Progenitor cell of endocrine pancreas (in vitro differentiated cells): ENCODE measurements at places on chromosomes 12 and 14.

- H3K4me1 ChIP-seq: no peaks in the 10 kb centered on the region
- no peaks in the 10 kb centered on the region for H3K27me3 ChIP-seq
- no peak overlapping the region for H3K4me3 ChIP-seq
- H3K36me3 ChIP-seq: peaks cover 14% of the 10 kb centered on the region
- no peak for DNase-seq
- no peak overlapping the region for H3K27ac ChIP-seq
These were observed 42.3 kb upstream of the MMP17 start for GRCh38 chr12:131785763-131786330.

GRCh38 chr12:8855891-8856290 lies 33.5 kb downstream of the A2ML1 start:
- DNase-seq: no peak
- no peak overlapping the region for H3K27ac ChIP-seq
- no peak overlapping the region for H3K4me3 ChIP-seq
- H3K27me3 ChIP-seq: no peaks in the 10 kb centered on the region

GRCh38 chr14:67251573-67252226 lies 10.5 kb downstream of the PALS1 start:
- peaks cover 1% of the 10 kb centered on the region for H3K36me3 ChIP-seq
- H3K4me1 ChIP-seq: peaks cover 8% of the 10 kb centered on the region

DNA sequence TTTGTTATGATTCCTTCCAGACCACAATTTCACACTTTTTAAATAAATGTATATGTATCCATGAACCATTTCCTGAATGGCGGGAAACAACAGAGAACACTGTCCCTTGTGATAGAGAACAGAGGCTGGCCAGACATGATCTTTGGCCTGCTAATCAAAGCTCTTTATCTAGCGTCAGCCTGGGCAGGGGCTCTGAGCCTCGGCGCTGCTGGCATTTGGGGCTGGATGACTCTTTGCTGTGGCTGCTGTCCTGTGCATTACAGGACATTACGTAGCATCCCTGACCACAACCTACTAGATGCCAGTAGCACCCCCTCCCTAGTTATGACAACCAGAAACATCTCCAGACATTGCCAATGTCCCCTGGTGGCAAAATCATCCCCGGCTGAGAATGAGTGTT lies 77.7 kb downstream of the DNAH10 start:
- no peak for DNase-seq
- no peaks in the 10 kb centered on the region for H3K36me3 ChIP-seq
- H3K27ac ChIP-seq: no peak overlapping the region
- peaks cover 4% of the 10 kb centered on the region for H3K27me3 ChIP-seq
- H3K4me1 ChIP-seq: no peaks in the 10 kb centered on the region
- H3K4me3 ChIP-seq: no peak overlapping the region

- no peaks in the 10 kb centered on the region for H3K36me3 ChIP-seq
- DNase-seq: no peak
- H3K4me3 ChIP-seq: no peak overlapping the region
- no peak overlapping the region for H3K27ac ChIP-seq
- H3K4me1 ChIP-seq: peaks cover 5% of the 10 kb centered on the region
These were observed 4.6 kb downstream of the KIF26A start for GRCh38 chr14:104142946-104143470.

- no peaks in the 10 kb centered on the region for H3K27me3 ChIP-seq
- no peak overlapping the region for H3K4me3 ChIP-seq
- peaks cover 9% of the 10 kb centered on the region for H3K36me3 ChIP-seq
- H3K27ac ChIP-seq: no peak overlapping the region
- no peak for DNase-seq
- H3K4me1 ChIP-seq: peaks cover 34% of the 10 kb centered on the region
These were observed 4.1 kb downstream of the SERPINA1 start for GRCh38 chr14:94384342-94384741.

- H3K27ac ChIP-seq: no peak overlapping the region
- no peak overlapping the region for H3K4me3 ChIP-seq
- DNase-seq: no peak
- no peaks in the 10 kb centered on the region for H3K36me3 ChIP-seq
- H3K27me3 ChIP-seq: no peaks in the 10 kb centered on the region
- no peaks in the 10 kb centered on the region for H3K4me1 ChIP-seq
These were observed 188.0 kb upstream of the E2F7 start for GRCh38 chr12:77253321-77253720.

DNA sequence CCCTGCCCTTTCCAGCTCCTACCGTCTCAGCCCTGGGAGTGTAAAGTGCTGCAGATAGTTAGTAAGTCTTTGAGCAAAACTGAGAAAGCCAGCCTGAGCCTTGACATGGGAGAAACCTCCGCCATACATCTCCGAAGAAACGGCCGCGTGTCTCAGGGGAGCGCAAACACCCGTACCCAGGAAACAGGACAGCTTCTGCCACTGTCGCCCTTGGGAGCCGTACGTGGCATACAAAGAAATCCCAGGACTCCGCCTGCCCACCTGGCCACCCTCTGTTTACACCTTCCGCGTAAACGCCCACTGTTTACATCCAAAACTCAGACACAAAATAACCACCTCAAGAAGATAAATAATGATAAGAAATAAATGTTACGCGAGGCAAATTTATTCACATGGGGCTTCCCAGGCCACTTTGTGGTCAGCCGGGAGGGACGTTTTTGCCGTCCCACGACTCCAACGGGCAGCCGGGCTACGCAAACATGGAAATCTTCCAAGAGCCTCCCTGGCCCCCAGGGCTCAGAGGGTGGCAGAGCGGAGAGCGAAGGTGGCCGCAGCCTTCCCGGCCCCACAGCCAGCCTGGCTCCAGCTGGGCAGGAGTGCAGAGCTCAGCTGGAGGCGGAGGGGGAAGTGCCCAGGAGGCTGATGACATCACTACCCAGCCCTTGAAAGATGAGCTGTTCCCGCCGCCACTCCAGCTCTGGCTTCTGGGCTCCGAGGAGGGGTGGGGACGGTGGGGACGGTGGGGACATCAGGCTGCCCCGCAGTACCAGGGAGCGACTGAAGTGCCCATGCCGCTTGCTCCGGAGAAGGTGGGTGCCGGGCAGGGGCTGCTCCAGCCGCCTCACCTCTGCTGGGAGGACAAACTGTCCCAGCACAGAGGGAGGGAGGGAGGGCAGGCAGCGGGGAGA lies at the start of gene BDKRB2:
Gene BDKRB2 (plus strand): TSS at position 689 of the 908 bp plus-strand sequence. CDS start 32,269 bp downstream, outside the sequence.
- H3K4me3 ChIP-seq: peak within 1 kb of the TSS; percentile 58
- DNase-seq: peak; percentile 51
- no peaks in the 10 kb centered on the region for H3K36me3 ChIP-seq
- H3K4me1 ChIP-seq: peaks cover 8% of the 10 kb centered on the region

DNA sequence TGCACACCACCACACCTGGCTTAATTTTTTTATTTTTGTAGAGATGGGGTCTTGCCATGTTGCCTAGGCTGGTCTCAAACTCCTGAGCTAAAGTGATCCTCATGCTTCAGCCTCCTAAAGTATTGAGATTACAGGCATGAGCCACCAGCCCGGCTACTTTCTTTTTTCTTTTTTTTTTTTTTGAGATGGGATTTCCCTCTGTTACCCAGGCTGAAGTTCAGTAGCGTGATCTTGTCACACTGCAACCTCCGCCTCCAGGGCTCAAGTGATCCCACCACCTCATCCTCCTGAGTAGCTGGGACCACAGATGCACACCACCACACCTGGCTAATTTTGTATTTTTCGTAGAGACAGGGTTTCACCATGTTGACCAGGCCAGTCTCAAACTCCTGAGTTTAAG lies 51.1 kb downstream of the LIMA1 start:
- no peak for DNase-seq
- no peak overlapping the region for H3K4me3 ChIP-seq
- H3K27ac ChIP-seq: no peak overlapping the region
- peaks cover 16% of the 10 kb centered on the region for H3K36me3 ChIP-seq
- H3K4me1 ChIP-seq: no peaks in the 10 kb centered on the region

GRCh38 chr14:55834390-55834789 lies 254.4 kb downstream of the KTN1 start:
- H3K27ac ChIP-seq: no peak overlapping the region
- DNase-seq: no peak
- peaks cover 3% of the 10 kb centered on the region for H3K27me3 ChIP-seq
- H3K36me3 ChIP-seq: peaks cover 2% of the 10 kb centered on the region
- peaks cover 7% of the 10 kb centered on the region for H3K4me1 ChIP-seq

- no peak overlapping the region for H3K4me3 ChIP-seq
- no peaks in the 10 kb centered on the region for H3K4me1 ChIP-seq
- H3K27me3 ChIP-seq: peaks cover 21% of the 10 kb centered on the region
- no peaks in the 10 kb centered on the region for H3K36me3 ChIP-seq
- H3K27ac ChIP-seq: no peak overlapping the region
- no peak for DNase-seq
These were observed 857.1 kb downstream of the AACS start for GRCh38 chr12:125922330-125922729.

DNA sequence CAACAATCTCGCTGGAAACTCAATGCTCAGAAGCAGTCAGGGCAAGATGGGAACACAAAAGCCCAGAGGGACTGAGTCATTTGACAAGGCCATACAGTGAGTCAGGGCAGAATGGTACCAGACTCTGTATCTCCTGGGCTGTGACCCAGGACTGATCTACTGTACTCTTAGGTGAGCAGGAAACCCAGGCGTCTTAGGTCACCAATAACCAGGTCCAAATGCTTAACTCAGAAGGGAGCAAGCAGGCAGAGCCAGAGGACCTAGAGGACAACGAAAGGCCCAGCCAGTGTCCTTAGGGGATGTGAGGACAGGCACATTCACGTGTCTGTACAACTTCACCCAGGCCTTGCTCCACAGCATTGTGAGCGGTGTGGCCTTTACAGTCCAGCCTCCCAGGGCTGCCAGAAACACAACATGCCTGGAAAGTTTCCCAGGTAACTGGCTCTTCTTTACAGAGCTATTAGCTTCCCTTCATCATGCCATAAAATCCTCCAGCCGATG lies 69.9 kb downstream of the ARL6IP4 start:
- no peaks in the 10 kb centered on the region for H3K4me1 ChIP-seq
- no peak overlapping the region for H3K27ac ChIP-seq
- no peak overlapping the region for H3K4me3 ChIP-seq
- H3K36me3 ChIP-seq: no peaks in the 10 kb centered on the region

DNA sequence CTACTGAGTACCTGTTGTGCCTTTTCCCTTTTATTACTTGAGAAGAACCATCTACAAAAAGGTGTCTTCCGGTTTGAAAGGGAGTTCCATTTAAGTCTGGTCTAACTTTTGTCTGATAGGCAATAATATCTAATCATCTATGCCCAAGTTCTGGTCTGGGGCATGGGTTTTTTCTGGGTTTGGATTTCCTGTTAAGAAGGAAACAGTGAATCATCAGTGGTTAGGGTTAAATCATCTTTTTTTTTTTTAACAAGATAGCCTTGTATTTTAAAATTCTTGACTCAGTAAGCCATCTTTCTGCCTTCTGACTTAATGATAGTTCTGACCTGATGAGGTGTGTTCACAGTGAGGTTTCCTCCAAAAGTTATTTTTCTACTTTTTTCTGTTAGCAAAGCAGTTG lies 29.3 kb upstream of the CPNE8 start:
- no peak overlapping the region for H3K27ac ChIP-seq
- no peak for DNase-seq
- H3K36me3 ChIP-seq: no peaks in the 10 kb centered on the region
- no peaks in the 10 kb centered on the region for H3K27me3 ChIP-seq
- peaks cover 7% of the 10 kb centered on the region for H3K4me1 ChIP-seq
- no peak overlapping the region for H3K4me3 ChIP-seq

GRCh38 chr12:50551866-50552265 lies 47.1 kb downstream of the DIP2B start:
- H3K4me1 ChIP-seq: peaks cover 12% of the 10 kb centered on the region
- no peak overlapping the region for H3K4me3 ChIP-seq
- no peaks in the 10 kb centered on the region for H3K27me3 ChIP-seq
- no peak for DNase-seq
- no peak overlapping the region for H3K27ac ChIP-seq

- H3K4me3 ChIP-seq: no peak overlapping the region
- no peaks in the 10 kb centered on the region for H3K27me3 ChIP-seq
These were observed 667.2 kb downstream of the GALC start for GRCh38 chr14:87325741-87326140.

- no peak overlapping the region for H3K4me3 ChIP-seq
- H3K27me3 ChIP-seq: no peaks in the 10 kb centered on the region
- peaks cover 15% of the 10 kb centered on the region for H3K4me1 ChIP-seq
- no peak for DNase-seq
These were observed 27.0 kb upstream of the AKAP5 start for GRCh38 chr14:64438181-64438841.

DNA sequence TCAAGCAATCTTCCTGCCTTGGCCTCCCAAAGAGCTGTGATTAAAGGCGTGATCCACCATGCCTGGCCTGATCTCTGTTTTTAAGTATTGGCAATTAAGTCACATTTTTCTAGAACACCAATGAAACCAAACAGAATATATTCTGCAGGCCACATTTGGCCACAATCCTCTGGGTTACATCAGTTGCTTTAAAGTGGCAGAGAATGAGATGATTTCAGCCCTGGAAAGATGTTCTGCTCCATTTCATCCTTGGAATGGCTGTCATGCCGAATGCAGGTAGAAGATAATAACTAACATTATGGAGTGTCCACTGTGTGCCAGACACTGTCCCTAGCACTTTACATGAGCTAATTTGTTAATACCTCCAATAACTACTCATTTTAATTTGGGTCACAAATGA lies 154.4 kb downstream of the PTPN11 start:
- no peak overlapping the region for H3K4me3 ChIP-seq
- H3K27ac ChIP-seq: no peak overlapping the region
- no peaks in the 10 kb centered on the region for H3K4me1 ChIP-seq
- peaks cover 50% of the 10 kb centered on the region for H3K27me3 ChIP-seq

- DNase-seq: no peak
- H3K4me1 ChIP-seq: peaks cover 2% of the 10 kb centered on the region
- peaks cover 37% of the 10 kb centered on the region for H3K27me3 ChIP-seq
- no peak overlapping the region for H3K4me3 ChIP-seq
- H3K27ac ChIP-seq: peak overlapping the region; percentile 45
These were observed 4.8 kb downstream of the TNFAIP2 start for GRCh38 chr14:103127861-103128598.

DNA sequence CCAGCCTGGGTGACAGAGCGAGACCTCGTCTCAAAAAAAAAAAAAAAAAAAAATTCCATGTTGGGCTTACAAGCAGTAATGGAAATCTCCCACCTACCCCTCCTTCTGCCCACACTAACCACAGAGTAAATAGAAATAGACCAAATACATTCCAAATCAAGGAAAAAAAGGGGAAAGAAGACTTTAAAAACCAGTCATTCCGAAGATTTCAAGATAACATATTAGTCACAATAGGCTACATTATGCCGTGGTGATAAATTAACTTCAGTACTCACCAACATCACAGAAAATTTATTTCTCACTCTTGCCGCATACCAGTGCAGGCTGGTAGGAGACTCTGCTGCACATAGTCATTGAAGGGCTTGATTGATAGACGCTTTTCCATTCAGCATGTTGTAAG lies 15.5 kb upstream of the ETV6 start:
- no peak for DNase-seq
- no peaks in the 10 kb centered on the region for H3K27me3 ChIP-seq
- H3K4me1 ChIP-seq: no peaks in the 10 kb centered on the region
- H3K36me3 ChIP-seq: peaks cover 3% of the 10 kb centered on the region

DNA sequence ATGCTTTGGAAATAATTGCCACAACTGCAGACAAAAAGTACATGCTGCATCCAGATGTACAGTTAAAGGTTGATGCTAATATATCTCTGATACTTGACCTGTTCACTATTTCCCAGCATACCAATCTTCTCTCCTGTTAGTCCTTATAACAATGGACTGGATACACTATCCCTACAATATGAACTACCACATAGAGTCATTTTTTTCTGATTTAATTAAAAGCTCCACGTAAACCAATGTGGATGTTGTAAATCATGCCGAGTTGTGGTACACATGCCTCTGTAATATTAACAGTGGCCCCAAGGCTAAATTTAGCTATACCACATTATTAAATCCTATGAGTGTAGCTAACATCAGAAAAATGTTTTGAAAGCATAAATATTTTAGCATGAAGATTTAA lies 469.1 kb upstream of the RPL10L start:
- H3K27ac ChIP-seq: no peak overlapping the region
- no peak overlapping the region for H3K4me3 ChIP-seq
- no peak for DNase-seq
- no peaks in the 10 kb centered on the region for H3K4me1 ChIP-seq
- no peaks in the 10 kb centered on the region for H3K27me3 ChIP-seq
